ENCODE measurements at places on chromosomes 4 and X. TPM values are rescaled to one million over a fixed set of nuclear protein-coding genes. Genes with fewer than 3 reads are reported as not detected.

FAM241A gene
- total RNA-seq = 4.8 TPM

SHROOM2 gene
- total RNA-seq = 1.2 TPM

STAP1 gene
- 0.77 TPM for total RNA-seq

- ATAC-seq = peak; percentile 89
Measured at GRCh38 chr4:24912252-24913118, at the start of gene CCDC149. Gene CCDC149, minus strand, starts transcription at chr4:24913042. Its CDS starts 178 bp downstream, at chr4:24912864.

DNA sequence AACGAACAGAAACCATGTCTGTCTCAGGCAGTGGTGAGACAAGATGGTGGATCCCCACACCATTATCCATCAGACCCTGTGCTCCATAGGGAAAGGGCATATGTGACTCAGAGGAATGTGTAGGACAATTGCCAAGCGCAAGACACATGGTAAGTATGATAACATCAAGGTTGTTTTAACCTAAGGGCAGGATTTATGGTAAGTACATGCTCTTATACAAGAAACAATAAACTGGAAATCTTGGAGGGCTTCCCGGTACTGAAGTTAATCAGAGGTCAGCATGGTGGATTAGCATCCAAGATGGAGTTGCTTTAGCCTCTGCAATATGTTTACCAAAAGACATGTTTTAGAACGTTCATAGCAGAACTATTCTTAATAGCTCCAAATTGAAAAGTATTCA lies 355.0 kb downstream of the PPP1R2C start:
- no peak for ATAC-seq

DNA sequence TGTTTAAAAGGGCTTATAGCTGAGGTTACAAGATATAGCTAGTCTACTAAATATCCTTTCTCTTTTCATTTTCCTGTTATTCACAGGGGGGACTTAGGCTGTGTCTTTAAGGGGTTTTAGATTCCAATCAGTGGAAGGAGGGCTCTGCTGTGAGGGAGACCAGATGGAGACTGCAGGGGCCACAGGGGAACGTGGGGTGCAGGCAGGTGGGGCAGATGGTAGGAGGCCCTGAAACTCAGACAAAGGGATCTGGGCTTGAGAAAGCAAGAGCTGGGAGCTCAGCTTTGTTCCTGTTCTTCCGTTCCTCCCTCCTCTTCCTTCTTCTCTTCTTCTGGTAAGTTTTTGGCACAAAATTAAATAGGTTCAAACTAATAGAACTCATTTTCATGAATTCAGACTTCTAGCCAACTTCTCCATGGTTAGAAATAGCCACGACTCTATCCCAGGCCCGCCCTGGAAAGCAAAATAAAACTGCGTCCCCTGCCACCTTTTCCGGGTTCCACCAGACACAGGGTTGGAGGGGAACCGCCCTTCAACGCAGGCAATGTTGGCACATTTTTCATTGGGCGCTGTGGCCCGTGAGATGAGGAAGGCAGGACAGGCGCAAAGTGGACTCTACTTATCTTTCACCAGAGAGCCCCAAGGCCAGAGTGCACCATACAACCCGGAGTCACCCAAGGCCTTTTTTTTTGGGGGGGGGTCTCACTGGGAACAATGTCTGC lies 3.5 kb upstream of the TMSB4X start:
- ATAC-seq = no peak

GRCh38 chr4:118076958-118077766 lies 42.9 kb downstream of the NDST3 start:
- ATAC-seq = no peak

GRCh38 chr4:82268826-82269193 lies 105.0 kb downstream of the HNRNPD start:
- no peak for ATAC-seq

DNA sequence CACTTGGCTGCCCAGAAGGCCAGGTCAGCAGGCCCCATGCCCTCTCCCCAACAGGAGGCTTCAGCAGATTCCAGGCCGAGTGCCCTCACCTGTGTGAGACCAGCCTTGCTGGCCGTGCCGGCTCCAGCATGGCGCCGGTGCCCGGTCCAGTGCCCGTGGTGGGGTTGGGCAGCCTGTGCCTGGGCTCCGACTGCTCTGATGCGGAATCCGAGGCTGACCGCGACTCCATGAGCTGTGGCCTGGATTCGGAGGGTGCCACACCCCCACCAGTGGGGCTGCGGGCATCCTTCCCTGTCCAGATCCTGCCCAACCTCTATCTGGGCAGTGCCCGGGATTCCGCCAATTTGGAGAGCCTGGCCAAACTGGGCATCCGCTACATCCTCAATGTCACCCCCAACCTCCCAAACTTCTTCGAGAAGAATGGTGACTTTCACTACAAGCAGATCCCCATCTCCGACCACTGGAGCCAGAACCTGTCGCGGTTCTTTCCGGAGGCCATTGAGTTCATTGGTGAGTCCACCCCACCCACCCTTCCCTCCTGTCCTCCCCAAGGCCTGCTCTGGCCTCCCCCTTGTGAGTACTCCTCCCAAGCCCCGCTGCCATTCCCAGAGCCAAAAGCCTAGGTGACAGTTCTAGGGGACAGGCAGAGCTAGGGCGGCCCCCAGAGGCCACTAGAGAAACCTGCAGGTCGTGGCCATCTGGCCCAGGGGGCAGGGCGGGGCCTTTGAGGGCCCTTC lies 2.3 kb downstream of the DUSP9 start:
- no peak for ATAC-seq

DNA sequence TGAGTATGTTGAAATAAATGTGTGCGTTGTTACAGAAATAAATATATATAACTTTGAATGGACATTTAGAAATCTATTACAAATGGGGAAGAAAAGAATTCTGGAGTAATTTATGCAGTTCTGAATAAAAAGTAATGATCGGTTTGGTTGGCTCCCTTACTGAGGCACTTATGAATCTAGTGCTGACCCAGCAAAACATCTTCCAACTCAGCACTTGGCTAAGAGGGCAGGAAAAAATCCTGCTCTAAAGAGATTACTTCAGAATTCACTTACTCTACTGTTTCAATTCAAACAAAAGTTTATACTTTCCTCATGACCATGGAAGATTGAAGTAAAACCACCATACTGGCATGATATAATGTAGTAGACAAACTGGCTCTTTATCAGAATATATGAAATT lies 123.9 kb upstream of the RXFP1 start:
- ATAC-seq = no peak

Data from gastroesophageal sphincter (tissue), 4 donors.